ENCODE measurements at places on chromosomes 12 and 14.

- DNase-seq = no peak
These were observed 58.7 kb downstream of the DRAM1 start for GRCh38 chr12:101935890-101936746.

- DNase-seq = no peak
These were observed 202.6 kb upstream of the RASSF8 start for GRCh38 chr12:25755971-25756260.

GRCh38 chr12:52182898-52183543 is 8.8 kb downstream of the KRT80 start:
- DNase-seq = no peak

DNA sequence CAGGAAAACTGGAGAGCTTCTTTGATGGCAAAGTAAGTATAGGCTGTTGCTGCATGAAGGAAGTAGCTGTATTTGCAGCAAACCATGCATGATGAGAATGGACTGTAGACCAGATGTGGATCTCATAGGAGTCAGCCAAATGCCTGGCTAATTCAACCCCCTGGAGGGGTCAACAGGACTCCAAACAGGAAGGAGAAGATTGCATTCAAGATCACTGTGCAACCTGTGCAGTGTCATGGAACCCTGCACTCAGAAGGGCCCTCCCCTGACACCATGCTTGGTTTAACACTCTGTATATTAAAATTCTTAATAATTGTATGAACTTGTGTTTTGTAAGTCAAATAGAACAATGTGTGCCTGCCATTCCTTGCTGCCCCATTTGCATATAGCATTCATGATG is 225.1 kb upstream of the FSCB start:
- no peak for DNase-seq

DNA sequence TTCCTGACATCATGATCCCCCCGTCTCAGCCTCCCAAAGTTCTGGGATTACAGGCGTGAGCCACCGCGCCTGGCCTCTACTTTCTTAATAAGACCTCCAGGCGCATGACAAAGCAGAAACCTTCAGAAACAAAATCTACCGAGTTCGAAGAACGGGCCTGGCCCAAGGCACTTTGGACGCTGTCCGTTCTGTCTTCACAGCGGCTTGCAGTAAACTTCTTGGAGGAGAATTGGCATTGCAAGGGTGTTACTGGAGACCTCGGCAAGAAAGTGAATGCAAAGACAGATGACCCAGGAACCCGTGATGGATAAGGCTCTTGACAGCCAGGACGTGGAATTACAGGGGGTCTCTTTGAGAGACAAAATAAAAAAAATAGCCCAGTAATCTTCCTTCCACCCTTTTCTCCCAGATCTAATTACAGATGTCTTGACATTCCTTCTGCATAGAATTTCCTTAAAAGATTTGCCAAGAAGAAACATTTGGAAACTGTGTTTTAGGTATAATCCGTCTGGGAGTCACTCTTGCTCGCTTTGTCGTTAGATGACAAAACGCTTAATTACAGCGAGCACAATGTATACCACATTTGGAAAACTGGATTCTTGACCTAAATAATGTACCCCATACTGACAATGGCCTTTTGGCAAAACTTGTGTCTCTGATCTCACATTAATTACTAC is 83.2 kb upstream of the TBX3 start:
- DNase-seq = no peak

DNA sequence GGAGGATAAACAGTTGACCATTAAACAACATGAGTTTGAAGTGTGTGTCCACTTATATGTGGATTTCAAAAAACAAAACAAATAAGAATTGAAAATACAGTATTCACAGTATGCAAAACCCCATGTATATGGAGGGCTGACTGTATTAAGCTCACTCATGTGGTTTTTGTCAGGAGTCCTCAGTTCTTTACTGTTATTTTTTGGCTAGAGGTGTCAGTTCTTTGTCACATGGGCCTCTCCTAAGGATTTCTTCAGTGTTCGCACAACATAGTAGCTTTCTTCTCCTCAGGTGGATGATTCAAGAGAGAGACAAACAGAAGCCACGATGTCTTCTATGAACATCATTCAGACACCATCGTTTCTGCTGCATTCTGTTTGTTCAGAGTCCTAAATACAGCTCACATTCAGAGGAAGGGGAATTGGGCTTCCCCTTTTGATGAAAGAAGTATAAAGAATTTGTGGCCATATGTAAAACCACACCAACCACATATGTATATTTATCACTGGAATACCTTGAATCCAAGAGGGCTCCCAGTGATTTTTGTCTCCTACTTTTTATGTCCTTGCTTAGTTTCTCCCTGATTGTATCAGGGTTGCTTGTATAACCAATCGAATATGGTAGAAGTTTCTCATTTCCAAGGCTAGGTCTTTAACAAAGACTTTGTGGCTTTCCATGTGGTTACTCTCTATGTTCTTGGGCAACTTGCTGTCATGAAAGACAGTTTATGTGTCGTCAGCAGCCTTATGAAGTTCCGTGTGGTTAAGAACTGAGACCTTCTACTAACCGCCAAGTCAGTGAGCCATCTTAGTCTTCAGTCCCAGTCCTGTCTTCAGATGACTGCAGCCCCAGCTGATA is 18.9 kb downstream of the MNAT1 start:
- peak; percentile 93 for DNase-seq

- no peak for DNase-seq
These were observed 69.2 kb downstream of the SLC6A12 start for GRCh38 chr12:144650-145284.

- peak; percentile 64 for DNase-seq
These were observed 8.7 kb upstream of the SMCO2 start for GRCh38 chr12:27437839-27438238.

- no peak for DNase-seq
These were observed 414.8 kb upstream of the LMO3 start for GRCh38 chr12:17020765-17021164.

- no peak for DNase-seq
These were observed 71.7 kb downstream of the TRAF3 start for GRCh38 chr14:102848830-102849525.

GRCh38 chr14:52553002-52553670 is 500 bp downstream of the GPR137C start:
- DNase-seq = peak; percentile 29

All from KBM-7 (cell line).